ENCODE measurements at places on chromosomes 6 and 20.

DNA sequence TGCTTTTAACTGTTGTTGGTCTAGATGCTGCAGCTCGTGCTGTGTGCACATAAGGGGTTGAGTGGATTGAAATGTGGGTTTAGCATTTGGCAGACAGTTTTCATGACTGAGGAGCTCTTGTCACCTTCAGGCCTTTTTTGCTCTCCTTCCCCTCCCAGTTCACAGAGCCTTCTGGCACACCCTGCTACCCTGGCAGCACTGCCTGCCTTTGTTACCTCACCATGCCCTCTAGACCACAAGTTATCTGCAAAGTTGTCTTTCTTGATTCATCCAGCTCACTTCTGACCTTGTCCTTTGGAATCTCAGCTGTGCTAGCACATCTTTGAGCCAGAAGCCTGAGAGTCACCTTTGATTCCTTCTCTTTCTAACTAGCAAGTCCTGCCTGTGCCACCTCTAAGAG is 348.9 kb upstream of the ZFP64 start:
- DNase-seq = no peak

GRCh38 chr6:66865771-66866170 is 1158.7 kb upstream of the EYS start:
- DNase-seq = no peak

DNA sequence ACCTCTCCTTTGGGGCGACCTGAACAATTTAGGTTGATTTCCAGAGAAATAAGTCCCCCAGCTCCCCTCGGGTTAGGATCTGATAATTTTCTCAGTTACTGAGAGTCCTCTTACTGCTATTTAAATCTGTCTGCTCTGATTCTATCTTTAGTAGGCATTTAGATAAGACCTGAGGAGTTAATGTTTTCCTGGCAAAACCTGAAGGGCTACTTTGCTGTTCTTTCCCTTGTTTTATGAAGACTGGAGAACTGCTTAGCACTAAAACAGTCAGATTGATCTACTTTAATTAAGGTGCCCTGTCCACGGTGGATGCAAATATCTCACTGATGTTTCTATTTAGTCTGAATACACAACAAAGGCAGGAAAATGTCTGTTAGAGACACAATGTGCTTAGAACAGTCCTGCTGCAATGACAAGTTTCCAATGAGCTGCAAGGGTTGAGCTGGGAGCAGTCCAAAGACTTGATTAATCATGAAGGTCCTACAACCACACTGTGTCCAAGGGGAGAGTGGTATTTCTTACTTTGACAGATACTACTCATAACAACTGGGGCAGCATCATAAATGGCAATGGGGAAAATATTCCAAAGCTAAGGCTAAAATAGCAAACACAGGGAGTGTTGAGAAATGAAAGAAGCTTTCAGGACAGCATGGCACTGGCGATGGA is 15.7 kb downstream of the ADTRP start:
- no peak for DNase-seq

DNA sequence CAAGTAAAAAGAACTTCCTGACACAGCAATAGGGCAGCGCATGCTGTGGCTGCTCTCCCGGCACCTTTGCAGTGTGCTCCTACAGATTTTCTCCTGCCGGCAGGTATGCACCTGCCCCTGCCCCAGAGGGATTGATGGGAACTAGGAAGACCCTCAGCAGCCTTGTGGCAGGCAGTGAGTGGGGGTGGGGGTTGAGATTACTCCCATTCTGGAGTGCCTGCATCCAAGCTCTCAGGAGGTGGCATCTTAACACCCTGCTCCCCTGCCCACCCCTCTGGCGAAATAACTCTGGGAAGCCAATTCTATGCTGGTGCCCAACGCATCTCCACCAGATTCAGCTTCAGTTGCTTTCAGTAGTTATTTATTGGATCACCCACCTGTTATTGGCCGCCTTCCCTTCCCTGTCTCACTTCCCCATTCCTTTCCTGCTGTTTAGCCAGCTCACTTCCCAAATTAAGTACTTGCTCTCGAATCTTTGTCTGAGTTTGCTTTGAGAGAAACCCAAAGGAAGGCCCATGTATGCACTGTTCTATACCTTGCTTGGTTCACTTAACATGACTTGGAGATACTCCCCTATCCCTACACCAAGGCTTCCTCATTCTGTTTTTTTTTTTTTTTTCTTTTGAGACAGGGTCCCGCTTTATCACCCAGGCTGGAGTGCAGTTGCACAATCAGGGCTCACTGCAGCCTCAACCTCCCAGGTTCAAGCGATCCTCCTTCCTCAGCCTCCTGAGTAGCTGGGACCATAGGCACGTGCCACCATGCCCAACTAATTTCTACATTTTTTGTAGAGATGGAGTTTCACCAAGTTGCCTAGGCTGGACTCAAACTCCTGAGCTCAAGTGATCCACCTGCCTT is 29.3 kb upstream of the SLC23A2 start:
- DNase-seq = no peak

- DNase-seq = no peak
These were observed 717.8 kb downstream of the EPM2A start for GRCh38 chr6:145017516-145017915.

GRCh38 chr20:57450931-57451330 is 59.7 kb downstream of the RBM38 start:
- no peak for DNase-seq

- DNase-seq = no peak
These were observed 16.4 kb upstream of the MICA start for GRCh38 chr6:31386977-31387376.

GRCh38 chr20:62602550-62602949 is 39.8 kb upstream of the SLCO4A1 start:
- DNase-seq = no peak

DNA sequence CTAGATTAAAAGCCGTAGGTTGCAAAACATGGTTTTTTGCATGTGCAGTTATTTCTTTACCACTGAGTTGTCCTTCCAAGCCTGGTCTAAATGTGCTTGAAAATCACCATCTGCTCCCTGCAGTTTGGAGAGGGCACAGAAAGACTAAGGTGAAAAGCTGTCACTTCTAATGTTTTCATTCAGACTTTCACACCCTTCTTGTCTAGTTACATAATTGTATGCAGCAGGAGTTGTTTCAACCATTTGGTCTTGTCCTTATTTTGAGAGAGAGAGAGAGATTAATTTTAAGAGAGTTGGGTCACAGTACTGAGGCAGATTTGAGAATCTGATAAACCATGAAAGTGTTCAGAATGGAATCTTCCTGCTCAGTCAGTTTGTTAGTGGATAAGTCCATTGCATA is 82.5 kb downstream of the ARID1B start:
- DNase-seq = no peak

- DNase-seq = no peak
These were observed 963.3 kb upstream of the GJE1 start for GRCh38 chr6:141169419-141169818.

DNA sequence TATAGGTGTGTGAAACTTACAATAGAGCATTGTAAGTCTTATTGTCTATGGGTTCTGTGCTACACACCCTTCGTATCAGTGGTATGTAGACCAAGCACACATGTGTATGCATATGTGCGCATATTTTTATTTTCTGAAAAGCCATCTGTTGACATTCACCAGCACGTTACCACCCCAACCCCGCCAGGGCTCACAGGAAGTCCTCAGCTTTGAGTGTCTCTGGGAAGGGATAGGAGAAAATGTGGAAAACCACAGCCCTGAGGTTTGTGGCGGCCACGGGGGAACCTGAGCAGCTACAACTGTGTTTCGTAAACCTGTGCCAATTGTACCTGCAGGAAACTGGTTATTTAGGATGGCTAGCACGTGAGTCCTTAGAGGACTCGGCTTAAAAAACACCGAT is 123.3 kb upstream of the PHACTR3 start:
- DNase-seq = no peak

DNA sequence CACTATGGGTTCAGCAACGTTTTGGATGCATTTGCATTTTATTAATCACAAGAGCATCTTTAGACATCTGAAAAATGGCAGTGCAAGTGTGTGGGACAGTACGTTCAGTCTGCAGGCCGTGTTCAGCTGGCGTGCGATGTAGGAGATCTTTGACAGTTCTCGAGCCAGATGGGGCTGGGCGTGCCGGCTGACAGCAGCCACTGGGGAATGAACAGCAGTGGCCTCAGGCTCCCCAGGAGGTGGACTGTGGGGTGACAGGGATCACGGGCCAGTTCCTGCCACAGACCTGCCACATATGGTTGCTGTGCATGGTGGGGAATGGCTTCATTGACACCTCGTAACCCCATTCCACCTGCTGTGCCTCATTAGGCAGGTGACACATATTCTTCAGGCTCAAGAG is 16.4 kb upstream of the MLN start:
- no peak for DNase-seq

- DNase-seq = no peak
These were observed 825.7 kb upstream of the MAP3K7 start for GRCh38 chr6:91412532-91412931.

DNA sequence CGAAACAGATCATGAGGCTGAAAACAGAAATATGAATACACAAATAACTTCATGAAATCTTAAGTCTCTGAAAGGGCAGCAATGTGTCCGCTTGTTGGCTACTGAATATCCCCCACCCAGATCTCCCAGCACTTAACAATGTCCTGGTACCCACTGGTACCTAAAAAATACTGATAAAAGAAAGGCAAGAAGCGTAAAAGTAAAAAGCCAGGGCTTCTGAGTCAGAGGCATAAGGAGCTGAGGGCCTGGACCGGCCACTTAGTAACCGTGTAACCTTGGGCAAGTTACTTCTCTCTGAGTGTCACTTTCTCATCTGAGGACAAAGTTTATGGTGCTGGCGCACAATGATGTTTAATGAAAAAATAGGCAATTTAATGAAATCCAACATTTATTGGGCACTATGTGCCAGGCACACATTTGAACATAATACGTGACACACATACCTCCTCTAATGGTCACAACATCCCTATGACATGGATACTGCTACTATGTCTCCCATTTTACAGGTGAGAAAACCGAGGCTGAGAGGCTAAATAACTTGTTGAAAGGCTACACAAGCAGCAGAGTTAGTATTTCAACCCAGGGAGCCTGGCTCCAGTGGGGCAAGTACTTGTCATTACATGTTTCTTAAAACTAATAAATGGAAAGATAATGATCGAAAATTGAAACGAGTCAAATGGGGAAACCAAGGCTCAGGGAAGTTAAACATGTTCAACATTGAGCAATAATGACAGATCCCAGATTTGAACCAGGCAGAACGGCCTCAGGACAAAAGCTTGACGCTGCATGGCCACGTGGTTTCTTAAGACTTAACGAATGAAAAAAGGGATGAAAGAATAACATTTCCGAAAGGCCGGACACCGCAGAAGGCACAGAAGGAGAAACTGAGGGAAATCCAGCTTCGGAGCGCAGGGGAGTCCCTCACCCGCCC is 828 bp downstream of the TP53RK start:
- DNase-seq = no peak

- DNase-seq = no peak
These were observed 24.6 kb upstream of the SPTLC3 start for GRCh38 chr20:12984069-12984765.

- no peak for DNase-seq
These were observed 395.1 kb upstream of the KHDRBS2 start for GRCh38 chr6:62681108-62681507.

GRCh38 chr6:28709478-28710349 is 184.0 kb downstream of the GPX5 start:
- DNase-seq = no peak

GRCh38 chr6:168216117-168216516 is 103.5 kb downstream of the DACT2 start:
- no peak for DNase-seq

- no peak for DNase-seq
These were observed 967.3 kb upstream of the ADGRB3 start for GRCh38 chr6:67667637-67668422.
